ENCODE measurements at places on chromosomes 6 and 20.

DNA sequence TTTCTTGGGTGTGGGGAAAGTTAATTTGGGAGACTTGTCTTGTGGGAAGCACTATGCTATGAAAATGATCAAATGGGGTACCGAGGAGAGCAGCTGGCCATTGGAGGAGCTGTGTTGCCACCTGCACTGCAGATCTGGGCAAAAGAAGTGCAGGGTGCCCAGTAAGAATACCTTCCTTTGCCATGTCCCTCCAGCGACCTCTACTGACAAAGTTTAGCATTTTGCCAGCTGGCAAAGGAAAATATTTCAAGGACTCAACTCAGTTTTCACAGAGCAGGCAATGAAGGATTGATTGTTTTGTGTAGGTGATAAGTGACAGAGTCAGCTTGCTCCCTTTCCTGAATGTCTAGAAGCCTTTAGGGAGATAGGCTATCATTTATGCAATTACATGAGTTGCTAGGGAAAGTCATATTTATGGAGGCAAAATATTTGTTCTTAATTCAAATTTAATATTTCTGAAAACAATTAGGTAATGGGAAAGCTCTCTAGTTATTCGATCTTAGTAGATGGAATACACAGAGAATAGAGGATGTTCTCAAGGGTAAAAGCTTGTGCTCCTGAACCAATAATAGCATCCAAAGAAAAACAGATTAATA lies 118.4 kb downstream of the FARS2 start:
- peak; percentile 68 for DNase-seq

- peak; percentile 31 for DNase-seq
Observed at GRCh38 chr6:113697632-113698410, 159.3 kb upstream of the MARCKS start.

DNA sequence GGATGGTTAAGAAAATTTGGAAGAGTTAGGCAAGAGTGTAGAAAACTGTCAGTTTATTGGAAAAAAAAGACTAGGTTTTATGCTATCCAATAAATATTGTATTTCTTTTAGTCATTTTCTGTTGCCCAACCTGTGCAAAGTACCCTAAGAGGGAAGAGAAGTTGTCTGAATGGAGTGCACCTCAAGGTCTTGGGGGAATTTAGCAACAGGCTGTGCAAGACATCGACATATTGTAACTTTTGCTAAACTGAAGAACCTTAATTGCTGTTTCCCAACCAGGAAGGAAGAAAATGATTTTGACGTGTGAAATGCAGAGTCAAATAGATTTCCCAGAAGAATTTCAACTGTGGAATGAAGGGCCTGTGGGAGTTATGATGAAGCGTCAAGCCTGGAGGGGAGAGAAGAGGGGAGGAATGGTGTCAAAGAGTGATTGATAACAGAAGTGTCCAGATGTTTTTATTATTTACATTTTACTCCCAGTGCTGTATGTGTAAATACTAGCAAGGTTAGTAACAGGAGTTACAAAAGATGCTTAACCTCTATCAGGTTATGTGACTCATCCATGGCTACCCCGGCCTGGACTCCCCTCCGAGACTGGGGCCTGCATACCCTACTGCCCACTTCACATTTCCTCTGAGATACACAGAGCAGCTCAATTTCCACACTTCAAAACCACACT lies 246.8 kb downstream of the MYLK4 start:
- no peak for DNase-seq

- no peak for DNase-seq
Observed at GRCh38 chr6:14987490-14987889, 258.4 kb upstream of the JARID2 start.

- DNase-seq = no peak
Observed at GRCh38 chr6:170045563-170045960, 245.3 kb downstream of the DLL1 start.

DNA sequence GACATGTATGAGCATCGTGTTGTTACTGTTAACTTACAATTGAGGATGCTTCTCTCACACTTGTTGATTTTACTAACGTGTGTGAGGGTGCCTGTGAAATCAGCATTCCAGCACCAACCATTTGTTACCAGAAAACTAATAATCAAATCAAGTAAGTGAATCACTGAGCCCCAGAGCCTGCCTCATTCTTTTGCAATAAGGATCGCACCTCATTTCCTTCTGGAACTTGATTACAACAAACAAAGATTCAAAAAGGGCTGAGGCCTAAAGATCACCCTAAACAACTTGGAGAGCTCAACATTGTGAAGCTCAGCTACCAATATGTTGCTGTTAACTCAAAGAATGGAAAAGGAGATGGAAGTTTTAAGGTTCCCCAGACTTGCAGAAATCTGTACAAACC lies 274.7 kb downstream of the TFAP2A start:
- DNase-seq = no peak

DNA sequence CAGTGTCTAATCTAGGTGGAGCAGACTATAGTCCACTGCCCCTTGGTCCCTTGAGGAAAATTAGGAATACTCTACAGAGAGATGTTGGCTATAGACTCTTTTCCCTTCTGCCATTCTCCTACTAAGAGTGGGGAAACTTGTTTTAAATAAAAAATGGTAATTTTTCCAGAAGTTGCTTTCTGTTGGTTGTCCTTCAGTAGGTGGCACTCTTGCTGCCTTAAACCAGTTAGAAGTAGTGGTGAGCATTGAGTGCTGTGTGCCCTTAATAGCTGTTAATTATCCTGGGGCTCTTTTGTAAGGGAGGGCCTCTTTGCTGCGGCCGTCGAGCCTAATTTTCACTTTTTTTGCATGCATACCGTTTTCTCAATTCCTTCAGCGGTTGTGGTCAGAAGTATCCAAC lies 2.8 kb downstream of the CMTR1 start:
- DNase-seq = peak; percentile 12

GRCh38 chr6:44067173-44068139 lies 59.8 kb downstream of the MRPL14 start:
- no peak for DNase-seq

DNA sequence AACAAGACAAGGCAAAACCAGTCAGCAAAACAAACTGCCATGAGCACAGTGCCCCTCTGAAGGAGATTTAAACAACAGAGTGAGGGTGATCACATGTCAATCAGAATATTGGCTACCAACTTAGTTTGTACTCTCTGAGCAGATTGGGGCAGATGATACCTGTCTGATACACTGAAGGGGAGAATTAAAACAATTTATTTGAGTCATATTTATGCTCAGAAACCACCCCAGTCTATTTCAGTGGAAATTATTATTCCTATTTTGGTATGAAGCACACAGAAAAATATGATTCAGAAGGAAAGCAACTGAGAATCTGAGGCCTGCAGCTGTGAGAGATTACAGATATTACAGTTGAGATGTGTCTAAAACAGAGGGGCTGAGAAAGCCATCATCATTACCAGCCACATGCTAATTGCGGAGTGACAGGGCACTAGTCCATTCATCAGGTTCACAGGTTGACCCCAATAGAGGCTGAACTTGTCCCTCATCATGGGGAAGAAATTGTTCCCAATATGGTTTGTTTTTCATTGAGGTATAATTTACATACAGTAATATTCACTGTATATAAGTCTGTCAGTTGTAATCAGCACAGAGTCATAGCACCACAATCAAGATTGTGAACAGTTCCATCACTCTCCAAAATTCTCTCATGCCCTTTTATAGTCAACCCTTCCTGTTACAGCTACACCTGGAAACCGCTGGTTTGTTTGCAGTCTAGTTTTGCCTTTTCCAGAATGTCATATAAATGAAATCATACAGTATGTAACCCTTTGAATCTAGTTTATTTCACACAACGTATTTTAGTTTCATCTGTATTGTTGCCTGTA lies 134.5 kb downstream of the AKAP7 start:
- DNase-seq = no peak

- DNase-seq = no peak
Observed at GRCh38 chr20:48329676-48330664, 497.8 kb downstream of the PREX1 start.

- no peak for DNase-seq
Observed at GRCh38 chr20:38331814-38332213, 14.5 kb upstream of the LBP start.

- peak; percentile 58 for DNase-seq
Observed at GRCh38 chr6:42572523-42572922, 8.7 kb downstream of the UBR2 start.

GRCh38 chr6:8149350-8149749 lies 47.0 kb upstream of the EEF1E1 start:
- no peak for DNase-seq

GRCh38 chr20:36152261-36152660 lies 2.3 kb upstream of the EPB41L1 start:
- no peak for DNase-seq

DNA sequence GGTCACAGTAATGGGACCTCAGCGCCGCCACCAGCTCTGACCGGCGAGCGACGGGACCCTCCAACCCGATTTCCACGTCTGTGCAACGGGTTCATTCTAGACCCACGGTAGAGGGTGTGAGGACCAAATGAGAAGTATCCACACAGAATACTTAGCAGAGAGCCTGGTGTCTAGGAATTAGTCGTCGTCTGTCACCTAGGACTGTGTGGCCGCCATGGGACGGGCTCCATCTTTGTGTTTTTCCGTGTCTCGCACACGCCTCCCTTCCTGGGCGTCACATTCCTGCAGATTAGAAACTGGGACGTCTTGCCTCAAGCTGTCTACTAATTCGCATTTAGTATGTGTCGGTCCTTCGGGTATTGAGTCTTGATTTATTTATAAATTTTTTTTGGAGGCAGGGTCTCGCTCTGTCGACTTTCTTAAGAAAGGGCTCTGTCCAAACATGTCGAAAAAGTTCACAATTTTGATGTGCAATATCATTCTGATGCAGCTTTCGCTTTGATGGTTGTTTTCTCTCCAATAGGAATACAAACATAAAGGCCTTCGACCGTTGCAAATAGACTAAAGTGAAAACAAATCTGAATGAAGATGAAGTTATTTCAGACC lies 563 bp downstream of the MGME1 start:
- peak; percentile 61 for DNase-seq

GRCh38 chr6:22666586-22666985 lies 97.2 kb downstream of the HDGFL1 start:
- no peak for DNase-seq

GRCh38 chr6:4369616-4370015 lies 234.2 kb upstream of the ECI2 start:
- no peak for DNase-seq

DNA sequence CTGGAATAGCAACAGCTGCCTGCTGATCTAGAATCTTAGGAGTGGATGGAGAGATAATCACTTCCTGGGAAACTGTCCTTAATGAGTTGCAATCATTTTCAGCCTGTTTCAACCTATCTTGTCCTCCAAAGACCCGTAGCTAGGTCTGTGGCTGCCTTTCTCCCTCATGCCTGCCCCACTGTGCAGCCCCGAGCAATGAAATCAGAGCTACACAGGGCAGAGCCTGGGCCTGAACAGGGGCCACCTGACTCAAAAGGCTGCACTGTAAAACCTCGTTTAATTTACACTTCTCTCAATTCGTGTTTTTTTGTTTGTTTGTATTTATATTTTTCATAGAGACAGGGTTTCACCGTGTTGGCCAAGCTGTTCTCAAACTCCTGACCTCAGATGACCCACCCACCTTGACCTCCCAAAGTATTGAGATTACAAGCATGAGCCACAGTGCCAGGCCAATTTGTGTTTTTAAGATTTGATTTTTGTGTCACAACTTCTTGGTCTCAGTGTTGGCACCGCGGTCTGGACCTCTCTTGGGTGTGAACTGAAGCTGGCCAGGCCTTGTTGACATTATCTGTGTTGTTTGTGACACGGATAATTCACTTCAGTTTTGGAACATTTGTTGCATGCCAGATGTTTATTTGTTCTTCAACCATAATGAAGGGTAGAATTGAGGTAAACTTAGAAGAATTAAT lies 21.5 kb downstream of the GGTLC1 start:
- no peak for DNase-seq

GRCh38 chr6:159121486-159121885 lies 47.7 kb upstream of the FNDC1 start:
- DNase-seq = no peak

- DNase-seq = peak; percentile 65
Observed at GRCh38 chr20:2986466-2986865, 57.0 kb upstream of the GNRH2 start.

- no peak for DNase-seq
Observed at GRCh38 chr20:2053615-2054014, 48.0 kb upstream of the STK35 start.

DNA sequence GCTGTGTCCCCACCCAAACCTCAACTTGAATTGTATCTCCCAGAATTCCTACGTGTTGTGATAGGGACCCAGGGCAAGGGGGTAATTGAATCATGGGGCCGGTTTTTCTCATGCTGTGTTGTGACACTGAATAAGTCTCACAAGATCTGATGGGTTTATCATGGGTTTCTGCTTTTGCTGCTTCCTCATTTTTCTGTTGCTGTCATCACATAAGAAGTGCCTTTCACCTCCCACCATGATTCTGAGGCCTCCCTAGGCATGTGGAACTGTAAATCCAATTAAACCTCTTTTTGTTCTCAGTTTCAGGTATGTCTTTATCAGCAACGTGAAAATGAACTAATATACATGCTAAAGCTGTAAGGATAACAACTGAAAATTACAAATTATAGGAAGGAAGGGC lies 88.3 kb downstream of the CDYL start:
- DNase-seq = peak; percentile 68

GRCh38 chr6:26576929-26577719 lies 19.6 kb upstream of the ABT1 start:
- peak; percentile 57 for DNase-seq

DNA sequence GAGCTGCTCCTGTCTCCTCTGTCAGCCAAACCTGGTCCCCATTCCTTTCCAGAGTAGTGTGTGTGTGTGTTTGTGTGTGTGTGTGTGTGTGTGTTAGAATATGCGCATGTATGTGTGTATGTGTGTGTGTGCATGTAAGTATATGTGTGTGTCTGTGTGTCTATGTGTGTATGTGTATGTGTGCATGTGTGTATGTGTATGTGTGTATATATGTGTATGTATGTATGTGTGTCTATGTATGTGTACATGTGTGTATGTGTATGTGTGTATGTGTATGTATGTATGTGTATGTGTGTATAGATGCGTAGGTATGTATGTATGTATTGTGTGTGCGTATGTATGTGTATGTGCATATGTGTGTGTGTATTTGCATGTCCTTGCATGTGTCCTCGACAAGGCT lies 79.5 kb downstream of the AGPAT4 start:
- no peak for DNase-seq

GRCh38 chr6:129114636-129115391 lies 231.9 kb downstream of the LAMA2 start:
- no peak for DNase-seq

DNA sequence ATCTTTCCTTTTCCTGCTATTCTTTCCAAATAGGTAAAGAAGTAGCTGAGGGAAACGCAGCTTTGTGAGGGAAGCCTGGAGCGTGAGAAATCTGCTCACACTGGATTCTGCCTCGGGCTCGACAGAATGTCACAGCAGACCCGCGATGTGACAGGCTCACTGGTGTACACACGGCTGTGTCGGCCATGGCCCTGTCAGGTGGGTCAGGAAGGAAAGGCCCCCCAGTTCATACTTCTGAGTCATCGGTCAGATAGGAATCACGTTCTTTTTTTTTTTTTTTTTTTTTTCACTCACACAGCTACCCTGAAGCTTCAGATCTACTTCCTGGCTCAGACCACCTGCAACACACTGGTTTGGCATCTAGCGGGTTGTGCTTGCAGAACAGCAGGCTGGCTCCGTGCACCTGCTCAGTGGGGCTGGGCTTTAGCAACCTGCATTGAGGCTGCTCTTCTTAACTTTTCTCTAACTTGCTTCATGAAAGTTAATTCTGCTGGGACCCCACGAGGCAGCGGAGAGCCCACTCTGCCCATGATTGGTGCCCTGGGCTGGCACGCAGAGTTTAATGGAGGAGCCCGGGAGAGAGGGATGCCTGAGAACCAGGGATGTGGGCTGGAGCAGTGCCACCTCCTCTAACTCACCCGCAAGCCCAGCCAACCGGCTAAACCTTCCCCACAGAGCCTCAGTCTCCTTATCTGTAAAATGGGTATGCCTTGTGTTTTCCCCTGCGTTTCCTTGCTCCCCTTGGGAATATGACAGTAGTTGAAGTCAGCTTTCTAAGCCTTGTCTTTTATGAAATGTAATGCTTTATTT lies 61.5 kb upstream of the FNDC1 start:
- no peak for DNase-seq
